ENCODE measurements at places on chromosomes 5 and 9. TPM values are rescaled to one million over a fixed set of nuclear protein-coding genes. Genes with fewer than 3 reads are reported as not detected.
A peak's percentile ranks its signal among the peaks of the same experiment; 100 is the strongest.

GRCh38 chr5:41903382-41903891 is 707 bp upstream of the RIMOC1 start:
- no peak for DNase-seq

GRCh38 chr5:88833371-88834130 is 49.4 kb downstream of the MEF2C start:
- DNase-seq = peak; percentile 96

- no peak for DNase-seq
Measured at GRCh38 chr5:171981847-171982246, 24.6 kb downstream of the FBXW11 start.

The PLPPR1 gene
- under 0.01 TPM for total RNA-seq

DNA sequence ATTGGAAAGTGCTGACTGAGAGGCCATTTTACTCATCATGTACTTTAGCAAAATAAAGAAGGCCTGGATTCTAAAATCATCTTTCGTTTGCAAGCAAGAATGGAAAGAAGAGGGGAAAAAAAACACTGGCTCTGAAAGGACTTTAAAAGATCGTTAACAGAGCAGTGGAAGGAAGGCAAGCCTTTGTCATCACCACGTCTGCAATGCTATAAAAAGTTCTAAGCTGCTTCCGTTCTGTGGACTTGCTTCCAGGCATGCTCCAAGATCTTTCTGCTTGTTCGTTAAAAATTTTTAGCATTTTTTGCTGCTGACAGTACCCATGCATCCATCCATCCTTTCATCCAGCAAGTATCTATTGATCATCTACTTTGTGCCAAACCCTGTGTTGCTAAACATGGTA is 226.5 kb downstream of the GABBR2 start:
- no peak for DNase-seq

- no peak for DNase-seq
Measured at GRCh38 chr5:59107692-59108091, 524.8 kb downstream of the RAB3C start.

The THG1L gene
- 5.4 TPM for total RNA-seq

DNA sequence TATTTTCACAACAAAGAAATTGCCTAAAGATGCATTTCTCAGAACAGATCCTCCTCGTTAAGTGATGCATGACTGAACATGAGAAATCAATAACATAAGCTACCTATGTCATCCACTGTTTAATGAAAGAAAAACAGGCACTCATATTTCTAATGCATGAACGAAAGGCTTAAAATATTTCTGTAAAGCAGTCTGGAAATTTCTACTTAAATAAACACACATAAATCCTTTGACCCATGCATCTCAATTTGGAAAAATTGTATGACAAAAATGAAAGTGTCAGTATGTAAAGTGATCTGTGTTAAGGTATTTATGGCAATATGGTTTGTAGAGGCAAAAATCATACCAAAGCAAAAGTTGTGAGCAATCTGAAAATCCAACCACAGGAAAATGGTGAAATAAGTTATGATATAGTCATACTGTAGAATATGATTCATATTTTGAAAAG is 399.2 kb upstream of the GRAMD2B start:
- no peak for DNase-seq

DNA sequence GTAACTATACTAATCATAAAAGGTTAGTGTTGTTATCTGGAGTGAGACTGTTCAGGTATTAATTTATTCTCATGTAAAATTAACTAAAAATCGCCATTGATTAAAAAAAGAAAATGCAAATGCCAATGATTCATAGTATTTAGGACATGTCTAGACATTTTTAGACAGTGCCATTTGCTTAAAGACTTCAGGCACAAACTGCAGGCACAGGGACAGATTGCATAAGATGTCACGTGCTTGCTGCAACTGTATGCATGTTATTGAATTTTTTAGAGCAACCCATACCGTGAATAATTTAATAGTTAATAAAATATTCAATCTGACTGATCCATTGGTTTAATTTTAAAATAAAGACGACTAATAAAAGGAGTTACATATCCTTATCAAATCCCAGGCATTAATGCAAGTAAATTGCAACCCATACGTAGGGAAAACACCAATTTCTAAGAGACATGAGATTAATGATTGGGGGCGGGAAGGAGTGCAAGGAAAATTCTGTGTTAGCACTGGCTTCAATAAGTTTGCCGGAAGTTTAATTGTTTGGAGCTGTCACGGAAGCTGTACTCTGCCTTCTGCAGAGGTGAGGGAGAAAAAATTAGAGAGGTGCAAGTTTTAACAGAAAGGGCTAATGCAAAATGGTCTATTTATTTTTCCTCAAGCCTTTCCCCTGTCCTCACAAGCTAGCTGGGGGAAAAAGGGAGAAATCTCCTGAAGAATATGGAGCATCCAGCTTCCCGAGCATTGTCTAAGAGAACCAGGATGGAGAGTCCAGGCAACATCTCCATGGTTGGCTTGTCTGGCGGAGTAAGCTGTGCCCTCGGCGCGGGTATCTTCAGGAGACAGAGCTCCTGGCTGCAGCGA is 2.9 kb downstream of the EDIL3 start:
- DNase-seq = no peak

- DNase-seq = no peak
Measured at GRCh38 chr9:118269623-118270022, 565.4 kb downstream of the TLR4 start.

- peak; percentile 13 for DNase-seq
Measured at GRCh38 chr5:77876862-77877502, 100.8 kb upstream of the TBCA start.

The NPDC1 gene
- 6.2 TPM for total RNA-seq

The MZB1 gene
- 0.22 TPM for total RNA-seq

The DBH gene
- not detected for total RNA-seq

DNA sequence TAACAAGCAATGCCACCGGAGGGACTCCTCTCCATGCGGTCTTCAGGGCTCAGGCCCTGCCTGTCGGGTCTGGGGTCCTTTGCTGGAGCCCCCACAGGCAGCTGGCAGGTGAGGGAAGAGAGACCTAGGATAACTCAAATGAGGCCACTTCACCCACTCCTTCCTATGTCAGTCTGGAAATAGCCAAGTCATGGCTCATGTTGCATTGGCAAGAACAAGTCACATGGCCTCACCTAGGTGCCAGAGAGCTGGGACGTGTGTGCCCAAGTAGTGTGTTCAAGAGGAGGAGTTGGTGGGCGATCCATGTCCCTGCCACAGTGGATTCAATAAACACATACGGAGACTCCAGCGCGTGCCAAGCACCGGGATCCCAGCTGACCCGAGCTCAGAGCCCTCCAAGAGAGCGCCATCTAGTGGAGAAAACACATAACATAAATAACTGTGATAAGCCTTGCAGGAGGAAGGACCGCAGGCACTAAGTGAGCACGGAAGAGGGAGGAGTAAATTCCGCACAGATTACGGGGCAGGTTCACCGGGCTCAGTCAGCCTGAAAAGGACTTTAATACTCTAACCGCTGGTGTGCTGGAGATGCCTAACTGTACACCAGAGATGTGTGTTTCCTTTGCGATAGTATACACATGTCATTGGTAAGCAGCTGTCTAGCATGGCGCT is 580.8 kb downstream of the CCDC171 start:
- DNase-seq = peak; percentile 77

The GABBR2 gene
- total RNA-seq = 1.2 TPM

DNA sequence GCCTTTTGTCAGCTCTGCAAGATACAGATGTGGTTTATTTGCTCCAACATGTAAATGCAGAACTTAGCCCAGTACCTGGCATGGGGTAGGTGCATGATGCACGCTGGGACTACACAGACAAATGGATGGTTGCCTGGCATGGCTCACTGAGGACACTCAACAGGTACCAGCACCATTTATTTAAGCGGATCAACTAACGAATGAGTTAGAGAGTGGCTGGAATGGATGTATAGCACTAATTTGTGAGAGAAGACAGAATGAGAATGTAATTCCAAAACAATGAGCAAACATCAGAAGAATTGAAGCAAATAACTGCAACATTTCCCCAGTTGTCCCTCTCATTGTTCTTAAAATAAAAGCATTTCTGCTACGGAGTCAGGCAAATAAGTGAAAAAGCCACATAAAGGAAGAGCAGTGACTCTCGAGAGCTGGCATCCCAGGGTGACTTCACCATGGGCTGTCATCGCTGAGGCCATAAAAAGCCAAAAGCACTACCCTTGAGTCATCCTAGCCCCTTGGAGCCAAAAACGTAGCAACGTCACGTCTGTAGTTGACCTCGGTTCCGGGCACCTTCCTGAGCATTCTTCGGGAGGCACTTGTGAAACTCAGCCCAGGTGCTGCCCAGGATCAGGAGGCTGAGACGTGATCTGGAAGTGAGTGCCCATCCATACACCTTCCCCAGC is 290.3 kb downstream of the NSG2 start:
- no peak for DNase-seq

The SLC27A6 gene
- total RNA-seq = under 0.01 TPM

The SLC45A2 gene
- total RNA-seq = under 0.01 TPM
